ENCODE measurements at places on chromosomes 3 and 15.

GRCh38 chr15:65171428-65171827 is 13.7 kb downstream of the CLPX start:
- no peak for DNase-seq

- no peak for DNase-seq
Measured at GRCh38 chr15:35616498-35617271, 70.7 kb upstream of the DPH6 start.

GRCh38 chr3:103918336-103918735 is 1448.4 kb upstream of the ALCAM start:
- DNase-seq, result no peak

GRCh38 chr15:58286523-58286922 is 145.3 kb upstream of the LIPC start:
- DNase-seq, result no peak

DNA sequence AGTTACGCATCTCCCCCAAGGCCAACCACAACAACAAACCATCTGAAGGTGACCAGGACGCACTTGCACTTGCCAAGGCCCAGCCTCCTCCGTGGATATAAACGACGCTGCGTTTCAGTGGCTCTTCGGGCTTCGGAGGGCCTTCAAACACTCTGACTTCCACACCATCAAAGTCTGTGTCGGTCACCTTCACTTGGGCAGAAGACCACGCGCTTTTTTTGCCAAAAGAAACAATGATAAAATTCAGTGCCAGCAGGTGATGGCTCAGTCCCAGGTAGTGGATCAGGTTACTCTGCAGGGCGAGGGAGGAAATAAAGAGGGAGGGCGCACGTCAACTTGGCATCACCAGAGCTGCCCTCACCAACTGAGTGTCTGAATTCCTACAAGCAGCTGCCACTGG is 63.0 kb downstream of the NCEH1 start:
- peak; percentile 38 for DNase-seq

- DNase-seq, result no peak
Measured at GRCh38 chr3:75262661-75263060, 401.5 kb upstream of the FRG2C start.

- no peak for DNase-seq
Measured at GRCh38 chr3:30199096-30199759, 407.2 kb upstream of the TGFBR2 start.

DNA sequence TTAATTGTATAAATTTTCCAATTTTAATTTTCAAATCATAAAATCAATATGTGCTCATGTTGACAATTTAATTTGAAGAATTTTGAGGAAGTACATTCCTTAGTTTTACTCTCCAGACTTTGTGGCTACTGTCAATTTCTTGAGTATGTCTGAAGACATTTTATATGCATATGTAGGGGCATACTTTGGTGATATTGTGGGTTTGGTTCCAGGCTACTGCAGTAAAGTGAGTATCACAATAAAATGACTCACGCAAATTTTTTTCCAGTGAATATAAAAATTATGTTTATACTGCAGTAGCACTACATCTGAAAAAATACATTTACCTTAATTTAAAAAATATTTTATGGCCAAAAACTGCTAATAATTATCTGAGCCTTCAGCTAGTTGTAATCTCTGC is 123.2 kb upstream of the PLCL2 start:
- no peak for DNase-seq

GRCh38 chr3:12479919-12480427 is 4.3 kb upstream of the TSEN2 start:
- DNase-seq, result peak; percentile 46

- DNase-seq, result no peak
Measured at GRCh38 chr15:51191072-51191670, 96.5 kb upstream of the TNFAIP8L3 start.

GRCh38 chr3:197398286-197398878 is 100.0 kb upstream of the DLG1 start:
- DNase-seq, result no peak

- no peak for DNase-seq
Measured at GRCh38 chr3:48612309-48612708, 2.9 kb upstream of the UQCRC1 start.

GRCh38 chr15:92629975-92630626 is 25.5 kb downstream of the FAM174B start:
- no peak for DNase-seq

GRCh38 chr3:56620371-56620770 is 62.7 kb downstream of the TASOR start:
- no peak for DNase-seq
